Calu3 (cell line): ENCODE measurements at places on chromosomes 13 and 19. TPM values are rescaled to one million over a fixed set of nuclear protein-coding genes. Genes with fewer than 3 reads are reported as not detected.

DNA sequence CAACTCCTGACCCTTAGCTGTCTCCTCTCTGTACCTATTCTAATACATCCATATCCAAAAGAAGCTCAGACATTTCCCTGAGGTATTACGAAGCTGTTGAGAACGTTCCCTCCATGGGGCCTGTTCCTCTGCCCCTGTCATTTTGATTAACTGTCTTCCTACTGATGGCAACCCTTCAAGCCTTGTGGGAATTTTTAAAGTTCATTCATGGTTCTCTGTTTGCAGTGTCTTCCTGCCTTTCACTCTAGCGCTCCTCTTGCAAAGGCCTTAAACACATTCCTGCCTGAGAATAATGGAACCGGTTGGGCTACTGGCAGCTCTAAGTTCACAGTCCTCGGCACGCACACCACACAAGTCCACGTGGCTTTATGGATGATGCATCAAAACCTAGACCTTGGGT, 66.1 kb downstream of the LHFPL6 start:
- DNase-seq = no peak

Gene COLGALT1
- total RNA-seq = 69.8 and 79.1 TPM in 2 replicates

- no peak for DNase-seq
Measured at GRCh38 chr13:35475960-35476943, at the start of gene MAB21L1. Gene MAB21L1 (minus strand): TSS chr13:35476689. CDS start chr13:35476138, 551 bp downstream.

- DNase-seq = no peak
Measured at GRCh38 chr19:530134-531008, 1.2 kb upstream of the CDC34 start.

Gene JSRP1
- 0.73 TPM in 1 of 2 replicates, not detected in the other for total RNA-seq

- no peak for DNase-seq
Measured at GRCh38 chr13:102273111-102273510, 128.7 kb downstream of the FGF14 start.

GRCh38 chr13:41547251-41548000, 90.1 kb downstream of the RGCC start:
- no peak for DNase-seq
